ENCODE measurements at places on chromosomes 1 and 21. TPM values are rescaled to one million over a fixed set of nuclear protein-coding genes. Genes with fewer than 3 reads are reported as not detected.

MSTO1 gene
- 36.6 TPM for total RNA-seq

FCRL5 gene
- not detected for total RNA-seq

SMIM1 gene
- total RNA-seq, result 9.1 TPM

DNA sequence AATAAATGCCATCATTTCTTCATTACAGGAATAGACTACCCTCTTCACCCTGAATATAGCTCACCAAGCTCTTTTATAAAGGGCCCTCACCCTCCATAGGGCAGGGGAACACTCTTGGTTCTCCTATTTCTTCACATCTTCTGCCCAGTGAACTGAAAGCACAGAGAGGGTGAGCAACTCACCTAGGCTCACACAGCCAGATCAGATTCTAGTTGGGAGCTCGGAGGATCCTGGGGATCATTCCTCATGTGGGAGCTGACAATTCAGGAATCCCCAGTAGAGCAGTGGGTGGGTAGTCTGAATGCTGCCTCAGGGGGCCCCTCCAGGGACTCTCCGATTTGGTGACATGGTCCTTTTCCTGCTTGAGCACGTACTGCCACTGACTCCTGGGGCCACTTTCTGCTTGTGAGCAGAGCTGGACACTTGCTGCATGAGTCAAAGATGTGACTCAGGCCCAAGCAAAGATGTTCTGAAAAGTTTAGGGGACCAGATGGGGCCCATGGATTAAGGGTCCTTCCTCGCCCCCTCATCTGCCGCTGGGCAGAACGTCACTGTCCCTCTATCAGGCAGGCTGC lies 63.7 kb upstream of the WNT4 start:
- DNase-seq, result no peak

- no peak for DNase-seq
These were observed 260.0 kb upstream of the BEND5 start for GRCh38 chr1:49036700-49037099.

- DNase-seq, result no peak
These were observed 134.8 kb downstream of the AKT3 start for GRCh38 chr1:243715285-243715684.

GRCh38 chr1:52402860-52403240 lies 1.4 kb downstream of the ORC1 start:
- no peak for DNase-seq

Data from neural progenitor cell (in vitro differentiated cells).